ENCODE measurements at places on chromosomes 1 and 21. TPM values are rescaled to one million over a fixed set of nuclear protein-coding genes. Genes with fewer than 3 reads are reported as not detected.

The OR2T2 gene
- not detected for total RNA-seq

The BPNT1 gene
- 35.6 TPM for total RNA-seq

The C4BPA gene
- not detected for total RNA-seq

The FAM151A gene
- total RNA-seq = not detected

The SLC1A7 gene
- not detected for total RNA-seq

Measured in melanocyte of skin (primary cell).